ENCODE measurements at places on chromosomes 12 and 14. TPM values are rescaled to one million over a fixed set of nuclear protein-coding genes. Genes with fewer than 3 reads are reported as not detected.
A peak's percentile ranks its signal among the peaks of the same experiment; 100 is the strongest.

The MANSC4 gene
- not detected for total RNA-seq

The B4GALNT1 gene
- total RNA-seq, result 61.9 TPM

The ANKRD33 gene
- not detected for total RNA-seq

The GLIPR1L1 gene
- total RNA-seq, result not detected

The ANKS1B gene
- 0.55 TPM for total RNA-seq

DNA sequence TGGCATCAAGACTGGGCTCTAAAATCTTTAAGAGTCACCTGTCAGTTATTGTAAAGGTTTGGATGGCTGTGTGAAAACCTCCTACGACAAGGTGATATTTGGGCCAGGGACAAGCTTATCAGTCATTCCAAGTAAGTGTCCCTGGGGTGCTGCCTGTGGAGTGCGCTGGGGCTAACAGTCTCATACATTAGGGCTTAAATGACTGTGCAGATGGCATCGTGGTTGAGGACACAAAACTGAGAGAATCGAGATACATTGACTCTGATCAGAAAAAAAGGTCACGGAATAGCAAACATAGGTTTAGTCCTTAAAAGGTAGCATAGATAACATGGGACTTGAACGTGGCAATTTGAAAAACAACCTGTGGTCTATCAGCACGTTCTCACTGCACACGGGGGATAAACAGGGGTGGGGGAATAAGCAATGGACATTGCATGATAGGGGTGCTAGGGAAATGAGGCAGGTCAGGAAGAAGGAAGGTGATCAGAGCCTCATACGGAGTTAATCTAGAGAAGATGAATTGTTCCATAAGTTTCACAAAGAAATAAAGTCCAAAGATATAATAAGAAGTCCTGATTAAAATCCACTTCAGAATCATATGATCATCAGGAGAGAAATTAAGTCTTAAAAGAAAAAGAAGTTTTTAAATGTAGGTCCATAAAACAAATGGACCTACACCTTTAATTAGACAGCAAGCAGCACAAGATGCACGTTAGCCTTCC lies 100.3 kb downstream of the DAD1 start:
- DNase-seq, result no peak

- DNase-seq, result peak; percentile 80
These were observed 64.7 kb upstream of the GNPNAT1 start for GRCh38 chr14:52856139-52856538.

DNA sequence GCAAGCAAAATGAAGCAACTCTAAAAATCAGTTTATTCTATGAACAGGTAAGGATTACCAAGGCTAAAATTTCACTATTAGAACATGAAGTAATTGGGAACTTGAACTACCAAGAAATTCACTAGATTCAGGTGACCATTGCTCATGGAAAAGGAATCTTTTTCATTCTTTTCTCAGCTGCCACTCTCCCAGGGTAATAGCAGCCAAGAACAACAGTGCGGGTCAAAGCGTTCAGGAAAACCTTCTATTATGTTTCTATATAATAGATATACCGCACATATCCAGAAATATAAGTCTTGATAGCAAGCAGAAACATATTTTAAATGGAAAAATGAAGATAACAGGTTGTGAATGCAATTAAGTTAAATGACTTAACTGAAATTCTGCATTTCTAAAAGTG lies 125.6 kb downstream of the NELL2 start:
- no peak for DNase-seq

DNA sequence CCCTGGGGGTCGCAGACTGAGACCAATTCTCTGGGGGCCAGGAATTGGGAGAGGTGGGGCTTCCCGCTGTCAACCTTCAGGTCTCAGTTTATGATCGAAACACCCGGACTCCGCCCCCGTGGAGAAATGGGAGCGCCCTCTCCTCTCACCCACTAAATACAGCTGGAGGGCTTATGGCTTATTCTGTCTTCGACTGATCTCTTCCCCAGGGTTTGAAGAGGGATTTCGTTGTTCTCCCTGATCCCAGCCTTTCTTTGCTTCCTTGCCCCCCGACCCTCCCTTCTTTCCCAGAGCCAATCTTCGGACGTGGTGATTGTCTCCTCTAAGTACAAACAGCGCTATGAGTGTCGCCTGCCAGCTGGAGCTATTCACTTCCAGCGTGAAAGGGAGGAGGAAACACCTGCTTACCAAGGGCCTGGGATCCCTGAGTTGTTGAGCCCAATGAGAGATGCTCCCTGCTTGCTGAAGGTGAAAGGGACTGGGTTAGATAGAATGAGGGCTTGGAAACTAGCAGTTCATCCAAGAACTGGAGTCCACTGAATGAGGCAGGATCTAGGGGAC lies 607 bp downstream of the OS9 start:
- peak; percentile 3 for DNase-seq

DNA sequence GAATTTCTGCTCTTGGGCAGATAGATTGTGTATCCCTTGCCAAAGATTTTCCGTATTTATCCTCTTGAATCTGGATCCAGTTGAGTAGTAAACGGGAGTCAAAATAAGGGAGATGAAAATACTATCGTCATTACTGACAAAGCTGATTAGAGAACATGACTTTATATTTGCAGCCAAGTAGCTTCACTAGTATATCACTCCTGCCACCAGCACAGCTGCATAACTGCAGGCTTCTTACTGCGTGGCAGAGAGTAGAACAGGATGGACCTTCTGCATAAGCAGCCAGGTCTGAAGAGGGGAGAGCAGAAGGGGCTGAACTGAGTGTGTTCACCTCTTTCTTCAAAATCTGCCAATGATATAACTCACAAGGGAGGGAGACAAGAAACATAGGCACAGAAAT lies 283.7 kb downstream of the FBXL14 start:
- DNase-seq, result no peak

- DNase-seq, result no peak
These were observed 26.9 kb downstream of the WBP11 start for GRCh38 chr12:14776236-14776961.

DNA sequence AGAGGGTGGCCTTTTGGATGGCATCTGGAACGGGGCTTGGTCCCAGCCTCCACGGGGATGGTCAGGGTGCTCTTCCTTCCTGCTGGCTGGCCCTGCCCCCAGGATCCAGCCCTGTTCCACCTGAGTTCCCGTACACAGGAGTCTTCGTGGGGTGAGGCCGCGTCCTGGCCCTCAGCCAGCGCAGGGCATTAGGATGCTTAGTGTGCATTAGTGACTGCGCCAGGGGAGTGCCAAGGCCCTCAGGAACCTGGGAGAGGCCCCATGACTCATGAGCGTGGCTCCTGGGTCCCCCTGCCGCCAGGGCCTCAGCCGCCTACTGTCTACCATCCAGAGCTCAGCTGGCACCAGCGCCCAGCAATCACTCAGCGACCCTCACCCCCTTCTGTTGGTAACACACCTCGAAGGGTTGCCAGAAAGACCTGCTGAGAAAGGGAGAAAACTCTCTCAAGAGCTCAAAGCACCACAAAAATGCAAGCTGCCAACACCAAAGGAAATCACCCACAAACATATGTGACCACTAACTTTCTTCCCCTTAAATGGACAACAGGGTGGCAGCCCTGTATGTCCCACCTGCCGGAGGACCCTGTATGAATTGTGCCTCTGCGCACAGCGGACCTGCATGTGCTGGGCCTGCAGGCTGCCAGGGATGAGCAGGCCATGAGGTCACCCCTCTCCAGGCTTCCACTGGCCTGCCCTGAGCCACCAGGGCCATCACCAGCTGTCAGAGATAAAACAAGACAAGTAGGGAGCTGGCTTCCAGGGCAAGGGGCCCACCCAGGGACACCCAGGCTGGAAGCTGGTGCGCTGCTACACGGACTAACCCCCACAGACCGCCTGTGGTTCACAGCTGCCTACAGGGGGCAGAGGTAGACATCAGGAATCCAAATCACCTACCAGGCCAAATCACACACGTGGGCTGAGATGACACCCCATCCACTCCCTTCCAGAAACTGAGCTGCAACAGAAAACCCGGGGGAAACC lies 28.7 kb downstream of the CCDC85C start:
- peak; percentile 89 for DNase-seq

DNA sequence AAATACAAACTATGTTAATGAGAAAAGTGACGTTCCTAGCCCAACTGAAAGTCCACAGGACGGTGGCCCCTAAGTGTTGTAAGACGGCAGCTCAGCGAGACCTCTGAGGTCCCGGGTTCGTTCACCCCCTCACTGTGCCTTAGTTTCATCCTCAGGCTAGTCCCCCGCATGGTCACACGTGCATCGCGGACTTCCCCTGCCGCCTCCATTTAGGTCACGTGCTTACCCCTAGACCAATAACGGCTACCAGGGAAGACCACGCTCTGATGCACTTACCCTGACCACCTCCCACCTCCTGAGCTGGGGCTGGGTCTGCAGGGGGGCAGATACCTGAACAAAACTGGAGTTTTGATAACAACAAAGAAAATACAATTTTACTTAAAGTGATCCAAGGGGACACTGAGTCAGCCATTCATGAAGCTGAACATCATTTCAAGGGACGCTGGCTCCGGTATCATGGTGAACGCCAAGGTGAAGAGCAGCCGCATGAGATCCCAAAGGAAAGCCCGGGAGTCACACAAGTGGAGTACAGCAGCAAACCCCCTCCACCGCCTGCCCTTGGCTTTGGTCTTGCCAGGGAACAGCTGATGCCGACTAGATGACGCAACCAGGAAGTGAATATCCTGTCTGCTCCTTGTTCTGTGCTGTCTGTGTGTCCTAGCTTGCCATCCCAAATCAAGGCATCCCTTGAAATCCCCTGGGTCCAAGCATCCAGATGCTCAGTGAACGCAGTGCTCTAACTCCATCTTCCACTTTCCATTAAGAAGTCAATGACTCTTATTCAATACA lies 274.1 kb downstream of the PCNX1 start:
- no peak for DNase-seq

GRCh38 chr12:70698345-70698744 lies 61.1 kb upstream of the PTPRB start:
- no peak for DNase-seq

GRCh38 chr14:92951912-92952471 lies 29.0 kb downstream of the CHGA start:
- DNase-seq, result peak; percentile 28

- no peak for DNase-seq
These were observed 2.2 kb upstream of the NCKAP1L start for GRCh38 chr12:54495327-54495726.

DNA sequence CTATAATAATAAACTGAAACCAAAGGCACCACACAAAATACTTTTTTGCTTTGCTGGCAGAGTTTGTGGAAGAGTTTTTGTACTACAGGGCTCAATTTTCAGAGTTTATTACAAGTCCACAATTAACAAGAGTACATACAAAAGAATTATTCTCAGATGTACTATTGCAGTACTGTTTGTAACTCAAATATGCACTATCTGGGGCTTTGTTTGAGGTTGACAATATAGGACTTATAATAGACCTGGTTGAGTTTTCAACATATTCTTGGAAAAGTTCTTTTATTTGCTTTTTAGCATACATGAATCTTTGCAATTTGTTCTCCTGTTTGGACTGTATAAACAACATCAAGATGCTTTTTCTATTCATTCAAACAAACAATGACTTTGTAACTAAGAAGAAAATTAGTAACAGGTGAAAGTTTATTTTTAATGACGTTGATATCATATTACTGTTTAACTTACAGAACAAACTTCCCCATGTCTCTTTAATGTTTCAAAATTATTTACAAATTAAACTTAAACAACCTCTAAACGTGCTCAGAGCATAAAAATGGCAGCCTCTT lies 407.4 kb upstream of the PRICKLE1 start:
- DNase-seq, result no peak

DNA sequence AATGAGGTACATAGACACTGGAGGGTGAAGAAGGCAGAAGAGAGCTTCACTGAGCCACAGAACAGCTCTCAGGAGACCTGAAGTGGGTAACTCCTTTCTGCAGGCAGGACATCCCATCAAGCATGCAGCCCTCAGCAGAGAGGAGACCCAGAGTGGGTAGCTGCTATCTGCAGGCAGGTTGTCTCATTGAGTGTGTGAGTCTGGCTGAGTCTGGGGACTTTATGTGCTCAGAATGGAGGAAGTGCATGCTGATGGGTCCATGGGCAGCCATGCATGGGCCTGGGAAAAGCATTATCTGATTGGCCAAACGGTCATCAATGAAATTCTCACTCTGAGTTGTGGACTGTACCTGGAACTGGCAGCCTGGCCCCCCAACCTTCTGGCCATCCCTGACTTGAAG lies 14.7 kb upstream of the HIGD1C start:
- DNase-seq, result no peak

GRCh38 chr14:72824051-72824450 lies 69.8 kb downstream of the DPF3 start:
- no peak for DNase-seq

DNA sequence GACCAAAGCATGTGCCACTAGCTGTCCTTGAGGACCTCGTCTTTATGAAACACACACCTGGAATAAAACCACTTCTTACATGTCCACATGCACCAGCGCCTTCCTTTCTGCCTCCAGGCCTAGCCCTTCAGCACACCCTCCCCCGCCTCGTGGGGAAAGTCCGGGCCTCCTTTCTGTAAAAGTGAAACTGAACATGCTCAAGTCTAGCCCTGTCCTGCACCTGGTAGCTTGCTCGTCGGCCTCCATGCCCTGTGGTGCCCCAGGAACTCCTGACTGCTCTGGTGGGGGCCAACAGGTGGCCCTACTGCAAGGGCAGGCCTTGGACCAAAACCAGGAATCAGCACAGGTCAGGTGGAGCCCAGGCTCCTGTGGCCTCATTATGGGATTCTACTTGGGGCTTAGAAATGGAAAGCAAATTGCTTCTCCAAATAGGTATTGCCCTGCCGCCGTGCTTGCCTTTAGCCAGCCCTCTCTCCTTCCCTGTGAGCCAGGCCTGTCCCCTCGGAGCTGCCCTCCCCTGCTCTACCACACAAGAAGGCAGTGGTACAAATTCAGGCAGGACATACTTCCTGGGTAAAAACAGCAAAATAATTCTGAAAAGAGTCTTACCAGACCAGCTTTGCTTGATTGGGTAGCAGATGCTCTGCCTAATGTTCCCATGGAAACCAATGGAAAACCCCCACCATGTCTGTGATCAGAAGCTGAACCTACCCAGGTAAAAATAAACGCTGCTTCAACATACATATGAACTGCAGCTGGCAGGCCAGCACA lies 43.5 kb downstream of the ERH start:
- DNase-seq, result no peak

- DNase-seq, result no peak
These were observed 29.2 kb upstream of the CRY1 start for GRCh38 chr12:107122452-107122958.

- DNase-seq, result no peak
These were observed 53.1 kb downstream of the FUT8 start for GRCh38 chr14:65465584-65465983.

DNA sequence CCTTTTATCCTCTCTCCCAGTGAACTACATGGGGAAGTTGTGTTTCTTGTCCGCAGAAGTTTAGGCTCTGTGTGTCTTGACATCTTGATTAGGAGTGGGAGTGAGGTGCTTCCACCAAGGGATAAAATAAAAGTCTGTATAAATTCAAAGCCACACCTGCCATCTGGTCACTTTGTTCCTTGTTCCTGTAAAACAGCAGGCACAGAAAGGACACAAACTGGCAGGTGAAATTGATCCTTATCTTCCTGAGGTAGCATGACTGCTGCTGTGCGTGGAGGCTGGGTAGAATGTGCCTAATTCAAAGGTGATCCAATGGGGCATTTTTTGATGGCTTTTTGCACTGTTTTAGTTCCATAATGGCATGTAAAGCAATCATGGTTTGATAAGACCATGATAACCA lies 104.3 kb upstream of the KITLG start:
- DNase-seq, result no peak
